NCI-H1417 treated with DMSO at 0.1 percent for 48 hours (cell line): ENCODE measurements at places on chromosomes 2 and 18.

DNA sequence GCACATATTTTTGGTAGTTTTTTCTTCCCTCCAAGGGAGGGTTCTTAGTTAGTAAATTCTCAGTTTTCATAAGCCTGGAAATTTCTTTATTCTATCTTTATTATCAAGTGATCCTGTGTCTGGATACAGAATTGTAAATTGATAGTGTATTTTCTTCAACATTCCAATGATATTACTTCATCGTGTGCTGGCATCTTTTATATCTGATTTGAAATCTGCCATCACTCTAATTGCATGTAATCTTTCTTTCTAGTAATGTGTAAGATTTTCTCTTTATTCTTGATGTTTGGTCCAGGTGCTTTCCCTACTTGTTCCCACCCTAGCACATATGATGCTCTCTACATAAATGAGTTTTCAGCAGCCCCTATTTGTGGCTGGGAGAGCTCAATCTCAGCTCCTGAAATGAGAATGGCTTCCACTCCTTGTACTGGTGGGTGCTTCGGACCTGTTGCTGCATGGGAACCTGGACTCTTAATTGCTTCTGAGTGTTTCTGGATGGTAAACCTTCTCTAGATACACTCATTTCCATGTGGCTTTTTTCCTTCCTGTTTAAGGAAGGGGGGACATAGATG lies 102.7 kb downstream of the SMIM21 start:
- DNase-seq = no peak

DNA sequence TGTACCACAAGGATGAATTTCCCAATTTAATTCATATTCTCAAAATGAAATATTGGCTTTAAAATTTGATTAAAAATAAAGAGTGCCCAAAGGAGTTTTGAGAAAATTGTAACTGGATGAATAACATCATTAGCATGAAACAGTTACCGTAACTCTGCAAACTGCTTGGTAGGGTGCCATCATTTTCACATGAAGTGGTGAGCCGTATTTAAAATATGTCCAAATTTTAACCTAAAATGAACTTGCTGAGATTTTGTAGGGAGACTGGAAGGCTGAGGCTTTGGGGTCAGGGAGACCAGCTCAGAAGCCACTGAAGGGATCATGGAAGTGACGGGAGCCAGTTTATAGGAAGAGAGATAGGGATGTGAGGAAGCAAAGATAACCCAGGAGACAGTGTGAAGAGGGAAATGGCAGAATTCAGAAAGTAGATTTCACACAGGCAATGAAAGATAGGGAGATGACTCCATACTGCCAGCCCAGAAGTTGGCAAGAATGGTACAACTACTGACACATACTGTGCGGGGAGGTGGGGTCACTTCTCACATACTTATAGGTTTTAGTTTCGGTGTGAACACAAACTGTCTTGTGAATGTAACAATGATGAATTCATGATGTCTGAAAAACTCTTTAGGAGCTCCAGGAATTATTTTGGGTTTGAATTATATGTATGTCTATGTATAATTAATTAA lies 53.8 kb downstream of the EFEMP1 start:
- DNase-seq = no peak

- no peak for DNase-seq
Measured at GRCh38 chr18:39724652-39725051, 2159.1 kb upstream of the CELF4 start.

GRCh38 chr18:75110846-75111415 lies 98.0 kb downstream of the PTGR3 start:
- no peak for DNase-seq

DNA sequence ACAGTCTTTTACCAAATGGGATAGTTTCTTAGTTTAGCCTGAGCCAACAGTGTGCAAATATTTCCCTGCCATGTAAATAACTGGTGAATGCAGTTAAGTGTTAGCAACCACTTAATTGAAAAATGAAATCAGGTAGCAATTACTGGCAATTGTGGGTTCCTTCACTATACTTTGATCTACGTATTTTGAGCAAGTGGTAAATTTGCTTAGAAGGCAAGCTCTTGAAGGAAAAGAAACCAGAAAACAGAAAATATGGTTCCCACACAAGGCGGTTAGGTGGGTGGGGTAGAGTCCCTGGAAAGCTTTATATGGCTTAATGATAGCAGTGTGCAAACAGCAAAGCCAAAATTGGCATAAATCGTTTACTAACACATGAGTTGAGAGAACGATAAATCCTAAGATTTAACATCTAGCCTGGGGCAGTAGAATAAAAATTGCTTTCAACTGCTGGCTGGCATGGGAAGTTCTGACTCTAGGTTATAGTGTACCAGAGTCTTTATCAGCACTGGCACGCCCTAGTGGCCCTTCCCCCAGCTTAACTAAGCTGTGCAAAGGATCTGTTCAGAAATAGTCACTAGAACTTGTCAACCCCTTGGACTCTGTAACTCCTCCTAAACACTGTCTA lies 17.0 kb downstream of the SLC9A2 start:
- DNase-seq = no peak

DNA sequence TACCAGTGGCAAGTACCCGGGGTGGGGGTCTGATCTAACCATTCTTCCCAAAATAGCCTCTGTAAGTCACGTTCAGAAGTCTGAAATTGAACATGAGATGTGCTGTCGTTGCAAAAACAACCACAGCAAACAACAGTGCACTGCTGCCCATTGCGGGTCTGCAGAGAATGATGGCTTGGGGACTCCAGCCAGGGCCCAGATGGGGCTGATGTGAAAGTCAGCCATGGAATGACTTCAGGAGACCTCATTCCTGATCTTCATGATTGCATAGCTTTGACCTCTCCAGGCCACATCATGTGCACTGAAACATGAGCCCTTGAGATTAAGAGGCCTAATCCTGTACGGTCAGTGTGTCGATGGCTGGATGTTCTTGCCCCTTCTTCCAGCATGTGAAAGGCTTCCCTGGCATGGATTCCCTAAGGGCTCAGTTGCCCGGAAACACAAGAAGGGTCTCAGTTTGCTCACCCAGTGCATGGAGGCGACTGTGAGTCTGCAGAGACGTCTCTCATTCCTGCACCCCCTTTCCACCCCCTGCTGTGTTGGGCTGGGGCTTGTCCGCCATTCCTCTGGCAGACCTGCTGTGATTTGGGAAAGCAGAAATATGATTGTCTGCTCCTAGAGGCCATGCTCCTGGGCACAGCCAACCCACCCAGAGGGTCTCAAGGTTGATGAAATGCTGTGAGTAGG lies 191.6 kb downstream of the SEPTIN10 start:
- DNase-seq = no peak

DNA sequence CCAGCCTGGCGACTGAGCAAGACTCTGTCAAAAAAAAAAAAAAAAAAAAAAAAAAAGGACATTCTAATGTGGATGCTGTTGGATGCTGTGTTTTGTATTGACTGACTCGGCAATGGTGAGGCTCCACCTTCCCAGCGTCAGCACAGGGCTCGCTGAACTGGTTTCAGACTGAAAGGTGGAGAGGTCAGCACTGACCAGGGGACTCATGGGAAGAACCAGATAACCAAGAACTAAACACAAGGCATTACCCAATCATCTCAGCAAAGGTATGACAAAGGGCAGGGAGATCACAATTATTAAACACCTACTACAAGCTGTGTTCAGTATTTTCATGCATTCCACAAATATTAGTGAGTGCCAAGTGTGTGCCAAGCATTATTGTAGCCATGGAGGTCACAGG lies 103.2 kb downstream of the LRATD1 start:
- no peak for DNase-seq

DNA sequence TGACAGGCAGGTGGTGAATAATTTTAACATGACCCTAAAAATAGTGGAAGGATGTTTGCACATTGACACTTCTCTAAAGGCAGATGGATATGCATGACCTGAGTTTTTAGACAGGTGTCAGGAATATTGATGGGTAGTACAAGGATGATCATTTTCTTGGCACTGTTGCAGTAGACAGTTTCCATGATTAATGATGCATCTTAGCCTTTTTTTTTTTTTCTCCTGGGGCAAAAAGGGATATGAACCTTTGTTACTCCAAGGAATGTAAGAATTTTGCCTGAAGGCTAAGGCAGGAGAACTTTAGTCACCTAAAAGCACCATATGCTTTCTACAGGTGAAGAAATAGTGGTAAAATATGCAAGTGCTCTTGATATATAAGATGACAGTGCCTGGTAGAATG lies 136.3 kb upstream of the CAVIN2 start:
- DNase-seq = no peak

GRCh38 chr2:195562570-195563566 lies 94.2 kb upstream of the SLC39A10 start:
- DNase-seq = no peak

- no peak for DNase-seq
Measured at GRCh38 chr2:7619203-7619970, 702.2 kb downstream of the RNF144A start.

GRCh38 chr18:21997207-21998143 lies 171.9 kb upstream of the GATA6 start:
- no peak for DNase-seq

DNA sequence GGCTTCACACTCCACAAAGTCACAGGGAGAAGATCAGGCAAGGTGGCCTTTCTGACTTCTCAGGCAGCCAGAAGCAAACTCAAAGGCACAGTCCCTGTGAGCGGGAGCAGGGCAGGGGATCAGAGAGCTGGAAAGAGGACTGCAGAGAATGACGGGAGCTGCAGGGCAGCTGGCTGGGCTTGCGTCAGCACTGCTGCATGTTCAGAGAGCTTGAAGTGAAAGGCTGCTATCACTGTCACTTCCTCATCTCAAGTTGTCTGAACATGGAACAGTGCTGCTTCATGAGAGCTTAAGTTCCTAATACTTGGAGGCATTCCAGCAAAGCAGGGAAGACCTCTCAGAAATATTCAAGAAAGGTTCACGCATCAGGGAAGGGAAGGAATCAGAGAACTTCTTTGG lies 20.4 kb downstream of the TGFBRAP1 start:
- DNase-seq = no peak
